Tibial artery (tissue), 4 donors: ENCODE measurements at places on chromosomes 4 and X.

DNA sequence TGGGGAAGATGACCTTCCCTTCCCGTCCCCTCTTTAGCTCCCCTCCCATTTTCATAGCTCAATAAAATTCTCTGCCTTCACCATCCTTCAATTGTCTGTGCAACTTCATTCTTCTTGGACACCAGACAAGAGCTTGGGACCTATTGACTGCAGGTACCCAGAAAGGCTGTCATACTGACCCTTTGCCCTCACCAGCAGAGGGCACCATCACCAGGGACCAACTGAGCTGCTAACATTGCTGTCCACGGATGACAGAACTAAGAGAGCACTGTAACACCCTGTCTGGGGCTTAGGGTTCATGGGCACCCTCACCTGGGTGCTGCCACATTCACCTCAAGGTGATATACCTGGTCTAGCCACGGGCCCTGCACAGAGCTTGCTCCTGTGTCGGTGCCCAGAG is 141.3 kb upstream of the VCX3B start:
- no peak overlapping the region for H3K4me3 ChIP-seq
- no peak for DNase-seq
- no peaks in the 10 kb centered on the region for H3K36me3 ChIP-seq
- H3K27me3 ChIP-seq = no peaks in the 10 kb centered on the region
- no peak overlapping the region for H3K27ac ChIP-seq
- H3K4me1 ChIP-seq = no peaks in the 10 kb centered on the region

- H3K4me1 ChIP-seq = peaks cover 11% of the 10 kb centered on the region
- H3K4me3 ChIP-seq = peak overlapping the region; percentile 70
- peak; percentile 64 for DNase-seq
- H3K27ac ChIP-seq = peak overlapping the region; percentile 96
- no peaks in the 10 kb centered on the region for H3K36me3 ChIP-seq
- no peaks in the 10 kb centered on the region for H3K27me3 ChIP-seq
These were observed 47.7 kb downstream of the PRPS1 start for GRCh38 chrX:107675823-107676555.

DNA sequence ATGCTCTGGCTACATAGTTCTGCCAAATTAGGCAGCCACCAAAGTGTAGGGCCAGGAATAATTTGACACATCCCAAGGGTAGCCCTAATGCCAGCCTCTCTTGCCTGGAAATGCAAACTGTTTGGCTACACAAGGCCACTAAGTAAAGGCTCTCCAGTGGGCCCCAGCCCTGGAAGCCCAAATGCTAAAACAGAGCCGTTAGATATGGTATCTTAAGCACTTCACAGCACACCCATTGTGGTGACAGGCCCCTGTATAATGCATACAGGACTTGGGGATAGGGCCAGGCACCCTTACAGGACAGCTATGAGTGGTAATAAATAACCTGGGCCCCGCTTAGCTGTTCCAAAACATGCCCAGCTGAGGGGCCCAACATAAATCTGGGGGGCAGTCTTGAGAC is 623.9 kb downstream of the BCOR start:
- H3K36me3 ChIP-seq = no peaks in the 10 kb centered on the region
- no peak overlapping the region for H3K27ac ChIP-seq
- peaks cover 29% of the 10 kb centered on the region for H3K4me1 ChIP-seq
- no peak overlapping the region for H3K4me3 ChIP-seq
- H3K27me3 ChIP-seq = no peaks in the 10 kb centered on the region

DNA sequence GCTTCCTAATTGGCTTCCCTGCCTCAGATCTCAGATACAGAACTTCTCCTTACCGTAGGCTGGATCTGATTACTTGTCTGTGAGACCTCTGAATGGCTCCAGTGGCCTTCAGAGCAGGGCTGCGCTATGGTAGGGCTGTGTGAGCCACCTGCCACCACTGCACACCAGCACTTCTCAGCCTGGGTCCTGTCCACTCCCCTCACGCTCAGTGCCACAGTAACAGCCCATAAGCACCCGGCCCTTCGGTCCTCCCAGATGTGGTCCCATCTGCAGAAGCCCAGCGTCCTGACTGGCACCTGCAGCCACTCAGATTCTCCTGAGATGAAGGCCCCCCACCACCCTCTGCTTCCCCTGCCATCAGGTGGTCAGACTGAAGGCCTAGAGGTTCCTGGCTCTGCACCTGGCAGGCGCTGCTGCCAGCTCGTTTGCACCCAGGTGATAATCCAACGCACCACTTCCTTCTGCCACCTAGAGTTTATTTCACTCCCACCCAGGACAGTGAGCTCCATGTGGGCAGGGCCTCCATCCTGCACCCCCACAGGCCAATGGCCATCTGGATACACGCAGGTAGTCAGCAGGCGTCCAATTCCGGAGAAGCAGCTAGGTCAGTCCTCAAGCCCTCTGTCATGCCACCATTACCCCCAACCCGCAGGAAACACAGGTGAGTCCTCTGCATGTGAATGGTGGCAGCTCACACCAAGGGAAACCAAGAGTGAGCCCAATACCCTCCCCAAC is 5.4 kb downstream of the WDR1 start:
- peaks cover 76% of the 10 kb centered on the region for H3K36me3 ChIP-seq
- peak overlapping the region; percentile 95 for H3K27ac ChIP-seq
- no peak for DNase-seq
- H3K4me3 ChIP-seq = no peak overlapping the region
- peaks cover 11% of the 10 kb centered on the region for H3K4me1 ChIP-seq
- H3K27me3 ChIP-seq = no peaks in the 10 kb centered on the region

DNA sequence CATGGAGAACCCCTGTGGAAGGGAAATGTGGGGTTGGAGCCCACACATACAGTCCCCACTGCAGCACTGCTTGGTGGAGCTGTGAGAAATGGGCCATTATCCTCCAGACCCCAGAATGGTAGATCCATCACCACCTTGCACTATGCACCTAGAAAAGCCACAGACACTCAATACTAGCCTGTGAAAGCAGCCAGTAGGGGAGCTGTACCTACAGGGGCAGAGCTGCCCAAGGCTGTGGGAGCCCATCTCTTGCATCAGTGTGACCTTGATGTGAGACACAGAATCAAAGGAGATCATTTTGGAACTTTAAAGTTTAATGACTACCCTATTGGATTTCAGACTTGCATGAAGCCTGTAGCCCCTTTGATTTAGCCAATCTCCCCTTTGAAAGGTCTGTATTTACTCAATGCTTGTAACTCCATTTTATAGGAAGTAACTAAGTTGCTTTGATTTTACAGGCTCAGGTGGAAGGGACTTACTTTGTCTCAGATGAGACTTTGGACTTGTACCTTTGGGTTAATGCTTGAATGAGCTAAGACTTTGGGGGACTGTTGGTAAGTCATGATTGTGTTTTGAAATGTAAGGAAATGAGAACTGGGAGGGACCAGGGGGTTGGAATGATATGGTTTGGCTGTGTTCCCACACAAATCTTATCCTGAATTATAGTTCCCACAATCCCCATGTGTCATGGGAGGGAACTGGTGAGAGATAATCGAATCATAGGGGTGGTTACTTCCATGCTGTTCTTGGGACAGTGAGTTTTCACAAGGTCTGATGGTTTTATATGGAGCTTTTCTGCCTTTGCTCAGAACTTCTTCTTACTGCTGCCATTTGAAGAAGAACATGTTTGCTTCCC is 352.6 kb downstream of the INPP4B start:
- no peak overlapping the region for H3K4me3 ChIP-seq
- no peaks in the 10 kb centered on the region for H3K27me3 ChIP-seq
- DNase-seq = no peak
- no peak overlapping the region for H3K27ac ChIP-seq

DNA sequence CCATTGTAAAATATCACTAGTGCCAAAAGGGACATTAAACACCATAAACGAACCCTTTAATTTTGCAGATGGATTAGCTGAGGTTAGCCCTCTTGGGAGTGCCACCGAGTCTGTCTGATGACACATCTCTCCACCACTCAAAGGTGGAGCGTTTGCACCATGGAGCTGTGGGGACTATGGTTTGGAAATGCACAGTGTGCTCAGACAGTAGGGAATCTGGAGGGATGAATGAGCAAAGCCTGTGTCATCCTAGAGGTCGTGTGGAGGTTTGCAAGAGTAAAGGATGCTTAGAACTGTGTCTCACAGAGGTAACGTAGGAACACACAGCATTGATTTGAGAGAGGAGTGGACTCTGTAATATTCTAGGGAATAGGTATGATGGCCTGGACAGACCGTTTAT is 93.7 kb downstream of the CLNK start:
- no peaks in the 10 kb centered on the region for H3K36me3 ChIP-seq
- no peak for DNase-seq
- H3K4me1 ChIP-seq = no peaks in the 10 kb centered on the region
- H3K27me3 ChIP-seq = no peaks in the 10 kb centered on the region
- H3K27ac ChIP-seq = no peak overlapping the region

DNA sequence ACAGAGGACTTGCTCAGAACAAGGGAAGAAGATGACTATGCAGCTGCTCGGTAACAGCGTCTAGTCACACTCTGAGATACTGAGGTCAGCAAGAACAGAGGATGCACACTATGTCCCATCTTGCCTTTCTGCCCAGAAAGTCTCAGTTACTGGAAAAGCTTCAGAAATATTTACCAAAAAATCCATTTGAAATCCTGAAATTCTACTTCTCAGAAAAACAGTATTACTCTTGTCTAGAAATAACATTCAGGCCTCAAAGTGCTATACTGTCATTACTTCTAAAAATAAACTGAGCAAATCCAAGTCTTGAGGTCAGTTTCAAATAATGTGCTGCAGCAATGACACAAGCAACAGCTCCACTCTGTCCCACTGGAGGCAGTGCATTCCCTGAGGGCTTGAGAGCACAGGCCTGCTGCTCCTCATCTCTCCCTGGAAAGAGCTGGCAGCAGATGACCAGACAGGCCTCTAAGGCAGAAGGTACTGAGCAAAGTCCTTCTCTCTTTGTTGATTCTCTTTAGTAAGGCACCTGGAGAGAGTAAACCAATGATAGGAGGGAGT is 76.9 kb downstream of the CAMK2D start:
- H3K4me3 ChIP-seq = no peak overlapping the region
- no peaks in the 10 kb centered on the region for H3K36me3 ChIP-seq
- H3K4me1 ChIP-seq = peaks cover 10% of the 10 kb centered on the region

DNA sequence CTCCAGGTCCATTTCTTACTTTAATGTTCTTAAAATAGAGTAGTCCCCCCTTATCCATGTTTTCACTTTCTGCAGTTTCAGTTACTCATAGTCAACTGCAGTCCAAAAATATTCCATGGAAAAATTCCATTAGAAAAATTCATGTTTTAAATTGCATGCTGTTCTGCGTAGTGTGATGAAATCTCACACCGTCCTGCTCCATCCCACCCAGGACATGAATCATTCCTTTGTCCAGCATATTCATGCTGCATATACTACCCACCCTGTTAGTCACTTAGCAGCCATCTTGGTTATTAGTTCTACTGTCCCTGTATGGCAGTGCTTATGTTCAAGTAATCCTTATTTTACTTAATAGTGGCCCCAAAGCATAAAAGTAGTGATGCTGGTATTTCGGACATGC is 5.4 kb upstream of the PDLIM5 start:
- no peaks in the 10 kb centered on the region for H3K36me3 ChIP-seq
- DNase-seq = no peak
- H3K4me3 ChIP-seq = no peak overlapping the region
- H3K4me1 ChIP-seq = no peaks in the 10 kb centered on the region

GRCh38 chrX:38178396-38178795 is 42.3 kb downstream of the SRPX start:
- DNase-seq = no peak
- H3K27me3 ChIP-seq = no peaks in the 10 kb centered on the region
- no peak overlapping the region for H3K4me3 ChIP-seq
- no peaks in the 10 kb centered on the region for H3K4me1 ChIP-seq
- H3K27ac ChIP-seq = no peak overlapping the region
- no peaks in the 10 kb centered on the region for H3K36me3 ChIP-seq

DNA sequence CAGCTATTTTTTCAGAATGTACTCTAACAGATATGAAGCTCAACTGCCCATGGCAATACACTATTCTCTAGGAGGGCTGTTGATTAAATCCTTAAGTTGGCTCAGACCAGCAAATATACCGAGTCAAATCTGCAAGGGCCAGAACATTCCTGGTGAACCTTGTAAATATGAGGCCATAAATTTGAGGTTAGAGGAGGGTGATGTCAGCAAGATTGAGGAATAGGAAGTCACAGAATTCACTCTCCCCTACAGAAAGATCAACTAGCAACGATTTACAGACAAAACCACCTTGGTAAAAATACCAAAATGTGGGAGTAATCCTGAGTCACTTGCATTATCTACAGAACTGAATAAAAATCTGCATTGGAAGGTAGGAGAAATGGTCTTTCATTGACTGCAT is 399.3 kb downstream of the GPM6A start:
- no peak overlapping the region for H3K27ac ChIP-seq
- no peaks in the 10 kb centered on the region for H3K36me3 ChIP-seq
- no peaks in the 10 kb centered on the region for H3K27me3 ChIP-seq
- no peak overlapping the region for H3K4me3 ChIP-seq

DNA sequence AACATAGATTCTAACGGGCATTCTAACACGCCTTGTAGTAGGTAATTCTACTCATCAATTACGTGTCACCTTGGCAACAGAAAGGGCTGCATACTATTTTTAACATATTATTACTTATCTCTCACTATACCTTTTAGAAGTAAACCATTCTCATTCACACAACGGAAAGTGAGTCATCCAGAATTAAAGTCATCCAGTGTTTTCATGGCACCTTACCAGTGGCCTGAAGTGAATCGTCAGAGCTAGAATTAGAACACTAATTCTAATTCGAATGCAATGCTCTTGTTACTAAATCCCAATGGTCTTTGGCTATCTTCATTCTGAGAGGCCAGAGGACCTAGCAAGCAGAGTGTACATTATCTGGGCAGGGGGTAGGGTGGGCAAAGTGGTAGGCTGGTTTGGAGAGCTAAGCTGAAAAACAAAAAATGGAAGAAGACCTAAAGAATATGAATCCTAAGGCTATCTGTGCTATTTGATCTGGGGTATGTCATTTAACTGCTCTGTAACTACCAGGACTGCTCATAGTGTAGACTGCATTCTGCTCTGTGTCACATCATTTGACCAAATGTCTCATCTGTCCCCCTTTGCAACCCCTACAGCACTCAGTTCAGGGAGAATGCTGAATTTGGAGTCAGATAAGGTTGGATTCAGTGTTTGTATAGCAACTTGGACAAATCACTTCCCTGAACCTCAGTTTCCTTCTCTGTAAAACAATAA is 96.5 kb downstream of the HDAC8 start:
- no peak overlapping the region for H3K27ac ChIP-seq
- H3K27me3 ChIP-seq = no peaks in the 10 kb centered on the region
- no peaks in the 10 kb centered on the region for H3K4me1 ChIP-seq
- no peak overlapping the region for H3K4me3 ChIP-seq
- no peak for DNase-seq
- H3K36me3 ChIP-seq = no peaks in the 10 kb centered on the region

DNA sequence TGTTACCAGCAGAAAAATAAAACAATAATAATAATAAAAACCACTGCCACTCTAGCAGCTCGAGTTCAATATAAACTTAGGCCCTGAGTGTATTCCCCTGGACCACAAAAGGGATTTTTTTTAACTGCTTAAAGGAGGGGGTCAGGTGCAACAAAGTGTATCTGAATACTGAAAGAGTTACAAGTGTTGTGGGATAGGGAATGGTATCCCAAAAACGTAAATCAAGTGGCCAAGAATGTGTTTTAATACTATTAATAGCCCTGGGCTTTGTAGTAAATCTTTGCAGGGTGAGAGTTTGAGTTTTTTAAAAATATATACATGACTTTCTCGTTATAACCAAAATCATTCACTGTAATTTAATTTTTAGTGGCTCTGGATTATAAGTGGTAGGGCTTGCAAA is 860.1 kb upstream of the INTU start:
- H3K27me3 ChIP-seq = no peaks in the 10 kb centered on the region
- no peak for DNase-seq
- no peaks in the 10 kb centered on the region for H3K36me3 ChIP-seq
- no peak overlapping the region for H3K4me3 ChIP-seq
